ENCODE measurements at places on chromosomes 5 and 9. TPM values are rescaled to one million over a fixed set of nuclear protein-coding genes. Genes with fewer than 3 reads are reported as not detected.

ANKRD55 gene
- total RNA-seq = 24.4 TPM

CFAP90 gene
- not detected for total RNA-seq

DNA sequence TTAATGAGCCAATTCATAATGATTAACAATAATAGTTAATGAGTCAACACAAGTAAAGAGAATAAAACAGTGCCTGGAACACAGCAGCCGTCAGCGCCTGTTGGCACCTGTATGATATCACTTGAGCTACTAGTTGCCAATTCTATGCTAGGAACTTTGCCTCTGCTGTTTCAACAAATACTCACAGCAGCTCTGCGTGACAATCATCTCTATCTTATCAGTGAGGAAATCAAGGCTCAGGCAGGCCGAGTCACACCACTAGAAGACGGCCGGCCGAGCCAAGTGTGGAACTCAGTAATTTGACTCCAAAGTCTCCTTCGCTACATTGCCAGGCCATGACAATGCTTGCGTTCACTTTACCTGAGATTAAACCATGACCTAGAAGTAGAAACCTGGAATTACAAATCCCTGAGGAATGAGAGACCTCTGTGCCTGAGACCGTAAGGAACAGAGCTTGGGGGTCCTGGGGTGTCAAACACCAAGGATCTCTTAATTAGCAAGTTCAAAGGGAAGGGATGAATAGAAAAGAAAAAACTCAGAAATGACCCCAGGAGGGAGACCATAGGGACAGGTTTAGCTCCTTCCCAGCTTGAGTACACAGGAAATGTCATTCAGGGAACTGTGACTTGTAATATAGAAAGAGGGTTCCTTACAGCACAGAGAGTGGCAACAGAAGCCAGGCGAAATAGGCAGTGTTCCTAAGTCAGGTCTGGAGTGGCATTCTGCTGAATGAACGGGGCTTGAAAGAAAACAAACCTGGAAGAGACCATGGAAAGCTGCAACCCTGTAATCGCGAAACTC is 109.1 kb downstream of the SUSD1 start:
- H3K4me1 ChIP-seq = no peaks in the 10 kb centered on the region
- no peak overlapping the region for H3K27ac ChIP-seq
- no peak overlapping the region for H3K4me3 ChIP-seq
- DNase-seq = no peak
- no peaks in the 10 kb centered on the region for H3K36me3 ChIP-seq

DNA sequence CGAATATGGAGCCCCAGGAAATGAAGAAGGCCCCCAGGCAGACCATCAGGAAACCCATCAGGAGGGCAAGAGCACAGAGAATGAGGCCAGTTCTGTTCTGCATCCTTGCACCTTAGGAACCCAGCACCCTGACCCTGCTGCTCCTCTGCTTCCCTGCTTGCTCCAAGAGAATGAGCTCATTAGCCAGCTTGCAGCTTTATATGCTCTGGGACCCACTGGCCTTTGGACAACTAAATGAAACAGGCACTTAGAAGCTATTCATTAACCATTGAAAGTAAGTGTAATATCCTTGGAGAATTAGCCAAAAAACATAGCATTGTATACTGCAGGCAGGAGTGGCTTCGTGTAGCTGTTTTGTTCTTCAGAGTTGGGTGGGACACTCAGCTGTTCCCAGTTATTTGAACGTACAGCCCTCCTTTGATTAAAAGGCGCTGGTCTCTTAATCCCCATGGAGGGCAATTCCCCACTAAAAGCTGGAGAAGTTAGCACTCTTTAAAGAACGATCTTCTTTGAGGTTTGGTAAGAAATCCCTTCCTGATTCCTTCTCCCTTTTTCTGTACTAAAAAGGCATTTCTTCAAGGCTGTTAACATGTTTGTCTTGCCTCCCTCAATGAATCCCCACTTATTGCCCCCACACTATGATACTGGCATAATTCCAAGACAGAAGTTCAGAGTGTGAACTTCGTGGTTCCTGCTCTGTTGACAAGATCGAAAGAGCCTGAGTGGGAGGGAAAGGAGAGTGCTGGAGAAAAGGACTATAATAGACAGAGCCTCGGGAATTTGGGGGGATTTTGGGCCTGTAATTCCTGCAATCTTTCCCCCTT is at the start of gene TMEM252:
TSS of gene TMEM252 (minus strand) at position 172 of the 824 bp plus-strand sequence. CDS start at position 103, 69 bp downstream.
- H3K36me3 ChIP-seq = no peaks in the 10 kb centered on the region
- no peaks in the 10 kb centered on the region for H3K27me3 ChIP-seq
- H3K4me1 ChIP-seq = no peaks in the 10 kb centered on the region

GRCh38 chr5:88719434-88719833 is 163.6 kb downstream of the MEF2C start:
- H3K27me3 ChIP-seq = no peaks in the 10 kb centered on the region
- H3K4me1 ChIP-seq = no peaks in the 10 kb centered on the region
- no peak for DNase-seq
- H3K4me3 ChIP-seq = no peak overlapping the region
- no peak overlapping the region for H3K27ac ChIP-seq

GRCh38 chr5:55708732-55709131 is 3.4 kb downstream of the SLC38A9 start:
- H3K27ac ChIP-seq = no peak overlapping the region
- no peak overlapping the region for H3K4me3 ChIP-seq
- DNase-seq = no peak
- peaks cover 12% of the 10 kb centered on the region for H3K4me1 ChIP-seq
- no peaks in the 10 kb centered on the region for H3K27me3 ChIP-seq

Measured in naive thymus-derived CD4-positive, alpha-beta T cell (primary cell).